ENCODE measurements at places on chromosomes 1 and 21.

GRCh38 chr1:37793773-37794371, at the start of gene MANEAL:
Gene MANEAL (plus strand): TSS chr1:37793847. CDS start chr1:37794183, 336 bp downstream.
- peak; percentile 54 for DNase-seq

DNA sequence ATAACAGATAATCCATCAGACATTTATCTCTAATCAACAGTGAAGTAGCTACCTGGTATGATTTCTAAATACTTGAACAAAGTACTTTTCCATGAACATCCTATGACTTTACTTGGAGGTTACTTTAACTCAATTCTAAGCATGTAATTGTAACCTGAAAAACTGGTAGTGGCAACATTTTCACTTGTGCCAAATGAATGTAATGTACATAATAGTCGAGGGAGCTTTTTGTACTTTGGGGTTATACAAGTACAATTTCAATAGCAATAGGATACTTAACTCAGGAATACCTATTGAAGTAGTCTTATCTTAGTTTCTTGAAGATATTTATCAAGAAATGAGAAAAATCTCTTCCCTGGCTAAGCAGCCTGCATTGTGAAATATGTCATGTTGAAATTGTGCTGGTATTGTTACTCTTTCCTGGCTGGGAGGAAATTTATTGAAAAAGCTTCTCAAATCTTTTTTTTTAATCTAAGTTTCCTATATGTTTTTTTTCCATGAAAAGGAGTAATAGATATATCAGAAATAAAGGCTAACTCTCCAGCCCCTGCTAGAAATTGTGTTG, 33.7 kb upstream of the CACYBP start:
- DNase-seq, result peak; percentile 12

GRCh38 chr1:245153552-245154428, 995 bp upstream of the KIF26B start:
- DNase-seq, result no peak

DNA sequence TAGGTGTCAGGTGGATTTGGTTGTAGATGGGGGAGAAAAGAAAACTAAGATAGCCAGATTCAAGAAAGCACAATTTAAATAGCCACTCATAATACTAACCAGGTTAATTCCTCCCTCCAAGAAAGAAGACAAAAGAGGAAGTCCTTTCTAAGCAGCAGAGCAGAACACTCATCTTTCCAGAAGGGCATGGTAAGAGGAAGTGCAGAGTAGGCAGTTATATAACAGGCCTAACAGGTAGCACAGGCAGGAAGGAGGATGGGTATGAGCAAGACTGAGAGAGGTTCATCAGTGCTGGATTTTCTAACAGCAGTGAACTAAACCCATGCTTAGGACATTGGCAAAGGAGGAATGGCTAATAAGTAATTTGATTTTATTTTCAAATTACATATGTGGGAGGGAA, 517.5 kb downstream of the PLPP3 start:
- no peak for DNase-seq

DNA sequence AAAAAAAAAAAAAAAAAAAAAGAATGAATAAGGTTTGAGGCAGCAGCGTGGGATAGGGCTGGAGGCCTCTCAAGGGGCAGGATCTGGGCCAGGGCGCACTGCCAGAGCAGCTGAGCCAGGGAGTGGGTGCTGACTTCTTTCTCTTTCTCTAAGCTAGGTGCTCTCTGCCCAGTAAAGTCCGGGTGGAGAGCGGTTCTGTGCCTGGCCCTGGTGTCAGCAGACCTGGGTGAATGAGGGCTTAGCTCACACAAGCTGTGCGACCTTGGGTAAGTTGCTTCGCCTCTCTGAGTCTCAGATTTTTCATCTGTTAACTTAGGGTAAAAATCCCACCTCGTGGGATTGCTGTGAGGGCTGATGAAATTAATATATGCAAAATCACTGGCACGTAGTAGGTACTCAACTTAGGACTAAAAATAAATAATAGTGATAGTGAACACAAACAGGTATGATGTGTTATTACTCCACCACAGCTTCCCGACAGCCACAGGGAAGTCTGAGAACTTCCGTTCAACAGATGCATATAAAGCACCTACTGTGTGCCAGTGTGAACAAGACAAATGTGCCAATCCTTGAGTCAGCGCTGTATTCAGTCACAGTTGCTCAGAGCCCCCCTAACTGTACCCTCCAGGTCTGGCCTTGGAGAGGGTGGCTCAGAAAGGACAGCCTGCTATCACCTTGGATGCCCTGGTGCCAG, 2.0 kb upstream of the FAM131C start:
- peak; percentile 67 for DNase-seq

- no peak for DNase-seq
These were observed 45.9 kb downstream of the MATN1 start for GRCh38 chr1:30677471-30677870.

DNA sequence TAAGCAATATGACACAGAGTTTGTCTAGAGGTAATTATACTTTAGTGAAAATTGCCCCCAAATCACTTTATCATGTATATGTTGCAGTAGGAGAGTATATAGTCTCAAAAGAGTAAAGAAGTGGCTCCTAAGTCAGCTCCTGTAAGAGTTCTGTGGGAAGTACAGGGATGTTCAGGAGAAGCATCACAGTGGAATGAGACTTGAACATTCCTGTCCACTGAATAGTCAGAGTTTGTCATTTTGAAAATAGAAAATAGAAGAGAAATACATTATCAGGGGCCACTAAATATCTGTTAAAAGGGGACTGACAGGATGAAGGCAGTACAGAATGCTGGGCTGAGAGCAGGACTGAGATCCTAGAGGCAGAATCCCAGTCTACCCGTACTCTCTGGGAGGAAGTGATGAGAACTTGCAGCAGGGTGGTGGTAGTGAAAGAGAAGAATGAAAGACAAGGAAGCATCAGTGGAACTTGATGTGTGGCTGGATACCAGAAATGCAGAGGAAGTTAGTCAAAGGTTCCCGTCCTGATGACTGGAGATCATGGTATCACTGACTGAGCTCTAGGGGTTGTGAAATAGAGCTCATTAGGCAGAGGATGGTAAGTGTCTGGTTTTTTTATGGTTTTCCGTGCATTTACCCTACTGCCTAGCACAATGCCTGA, 153.4 kb downstream of the FMN2 start:
- DNase-seq, result peak; percentile 94

DNA sequence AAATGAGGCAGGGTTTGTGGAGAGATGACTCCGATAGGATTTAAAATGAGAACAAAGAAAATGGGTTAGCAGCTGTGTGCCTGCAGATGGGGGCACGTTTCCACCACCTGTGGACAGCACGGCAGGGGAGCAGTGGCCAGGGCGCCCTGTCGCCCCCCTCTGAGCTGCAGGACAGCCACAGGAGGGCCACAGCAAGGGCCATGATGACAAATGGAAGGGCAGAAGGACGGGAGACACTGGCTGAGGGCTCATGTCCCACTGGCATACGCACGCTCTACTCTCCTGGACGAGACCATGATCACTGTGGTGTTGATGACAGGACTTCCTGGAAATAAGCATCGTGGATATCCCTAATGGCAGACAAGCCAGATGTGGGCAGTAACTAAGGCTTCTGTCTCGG, 241.0 kb downstream of the SDCCAG8 start:
- no peak for DNase-seq

DNA sequence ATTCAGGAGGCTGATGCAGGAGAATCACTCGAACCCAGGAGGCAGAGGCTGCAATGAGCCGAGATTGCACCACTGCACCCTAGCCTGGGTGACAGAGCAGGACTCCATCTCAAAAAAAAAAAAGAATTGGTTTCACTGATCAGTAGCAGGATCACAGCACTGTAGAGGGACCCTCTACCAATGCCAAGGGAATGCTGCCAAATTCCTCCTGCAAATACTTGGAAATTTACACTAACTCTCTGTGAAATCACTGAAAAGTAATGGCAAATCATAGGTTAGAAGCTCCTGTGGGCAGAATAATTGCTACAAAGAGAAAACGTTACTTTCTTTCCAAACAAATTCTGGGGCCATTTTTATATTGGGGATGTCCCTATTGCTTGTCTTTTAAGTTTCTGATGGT, 6.7 kb upstream of the GPR25 start:
- DNase-seq, result peak; percentile 15

- DNase-seq, result no peak
These were observed 111.9 kb downstream of the GLIS1 start for GRCh38 chr1:53627031-53627430.

GRCh38 chr21:17436626-17437111, 76.2 kb upstream of the CXADR start:
- DNase-seq, result no peak

DNA sequence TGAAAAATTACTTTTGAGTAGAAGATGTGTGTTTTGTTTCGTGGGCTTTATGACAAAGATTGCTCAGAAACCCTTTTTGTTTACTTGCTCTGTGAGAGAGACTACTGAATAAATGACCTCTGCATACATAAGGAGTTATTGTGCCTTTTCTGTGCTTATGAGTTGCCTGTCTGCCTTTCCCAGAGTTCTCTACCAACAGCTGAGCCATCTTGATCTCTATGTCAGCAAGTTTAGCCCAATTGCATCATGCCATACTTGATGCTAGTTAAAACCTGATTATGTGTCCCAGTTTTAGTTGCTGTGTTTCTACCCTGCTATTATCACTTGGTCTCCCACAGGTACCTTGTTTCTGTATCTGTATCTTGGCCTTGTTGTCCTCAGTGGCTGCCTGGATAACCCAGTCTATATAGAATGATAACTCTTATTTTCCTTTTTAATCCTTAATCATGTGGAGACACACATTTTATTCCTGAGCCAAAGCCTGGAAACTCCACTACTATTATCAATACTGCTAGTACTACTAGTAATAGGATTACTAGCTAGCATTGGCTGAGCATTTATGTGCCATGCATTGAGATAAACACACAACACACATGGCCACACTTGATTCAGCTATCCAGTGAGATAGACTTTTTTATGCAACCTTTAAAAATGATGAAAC, 28.7 kb upstream of the GNG12 start:
- DNase-seq, result peak; percentile 19

DNA sequence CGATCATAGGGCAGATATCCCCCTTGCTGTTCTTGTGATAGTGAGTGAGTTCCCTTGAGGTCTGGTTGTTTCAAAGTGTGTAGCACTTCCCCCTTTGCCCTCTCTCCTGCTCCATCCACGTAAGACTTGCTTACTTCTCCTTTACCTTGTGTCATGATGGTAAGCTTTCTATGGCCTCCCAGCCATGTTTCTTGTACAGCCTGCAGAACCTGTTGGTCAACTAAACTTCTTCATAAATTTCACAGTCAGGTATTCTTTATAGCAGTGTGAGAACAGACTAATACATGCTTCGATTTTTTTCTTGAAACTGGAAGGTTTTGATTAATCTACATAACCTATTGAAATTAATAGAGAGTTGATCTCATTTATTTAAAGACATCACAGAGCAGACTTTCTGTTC, 302.5 kb upstream of the PBX1 start:
- no peak for DNase-seq

DNA sequence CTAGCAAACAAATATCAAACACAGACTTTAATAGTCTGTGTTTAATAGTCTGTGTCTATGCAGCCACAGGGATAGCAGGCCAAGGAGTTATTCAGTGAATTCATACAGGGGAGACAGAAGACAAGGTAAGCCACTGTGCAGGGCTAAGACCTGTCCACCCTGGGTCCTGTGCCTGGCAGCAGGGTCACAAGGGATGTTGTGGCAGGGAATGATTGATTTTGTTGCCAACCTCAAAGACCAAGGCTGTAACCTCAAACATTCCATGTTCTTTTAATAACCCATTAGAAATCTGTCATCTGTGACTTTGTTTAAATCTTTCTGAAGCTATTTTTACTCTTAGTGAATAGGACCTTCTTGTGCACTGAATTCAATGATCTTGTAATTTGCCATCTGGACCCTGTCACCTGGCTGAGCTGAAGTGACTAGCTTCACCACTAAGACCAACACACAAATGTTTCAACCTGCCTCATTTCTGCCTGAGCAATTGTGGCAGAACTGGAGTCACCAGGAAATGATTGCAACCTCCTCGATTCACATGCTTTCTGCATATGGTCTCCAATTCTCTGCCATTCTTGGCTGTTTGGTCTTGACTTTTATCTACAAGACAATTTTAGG, 154.2 kb downstream of the ASTN1 start:
- DNase-seq, result no peak

- DNase-seq, result no peak
These were observed 81.5 kb upstream of the NGF start for GRCh38 chr1:115419571-115419970.

- no peak for DNase-seq
These were observed 126.3 kb downstream of the ADGRL4 start for GRCh38 chr1:78880223-78880622.

- no peak for DNase-seq
These were observed at the start of gene CACNA1E for GRCh38 chr1:181483285-181484195. Gene CACNA1E (plus strand): TSS chr1:181483517. CDS start chr1:181483745, 228 bp downstream.

- peak; percentile 91 for DNase-seq
These were observed 92.1 kb upstream of the SLC44A3 start for GRCh38 chr1:94727846-94728715.

DNA sequence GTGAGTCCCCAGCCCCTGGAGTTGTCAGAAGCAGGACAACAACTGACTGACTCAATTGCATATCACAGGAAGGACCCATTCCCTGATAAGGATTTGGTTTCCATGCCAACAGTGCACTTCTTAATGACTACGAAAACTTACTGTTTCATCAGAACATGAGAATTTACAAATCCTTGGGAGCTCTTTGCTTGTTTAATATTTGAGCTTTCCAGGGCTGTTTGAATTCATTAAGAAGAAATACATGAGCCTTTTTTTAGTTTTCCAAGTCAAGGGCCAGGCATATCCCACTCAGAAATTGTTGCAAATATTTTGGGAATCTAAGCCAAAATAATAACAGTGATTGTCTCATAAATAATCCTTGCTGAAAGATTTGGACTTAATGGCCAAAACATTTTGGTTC, 27.2 kb upstream of the COL24A1 start:
- DNase-seq, result no peak

DNA sequence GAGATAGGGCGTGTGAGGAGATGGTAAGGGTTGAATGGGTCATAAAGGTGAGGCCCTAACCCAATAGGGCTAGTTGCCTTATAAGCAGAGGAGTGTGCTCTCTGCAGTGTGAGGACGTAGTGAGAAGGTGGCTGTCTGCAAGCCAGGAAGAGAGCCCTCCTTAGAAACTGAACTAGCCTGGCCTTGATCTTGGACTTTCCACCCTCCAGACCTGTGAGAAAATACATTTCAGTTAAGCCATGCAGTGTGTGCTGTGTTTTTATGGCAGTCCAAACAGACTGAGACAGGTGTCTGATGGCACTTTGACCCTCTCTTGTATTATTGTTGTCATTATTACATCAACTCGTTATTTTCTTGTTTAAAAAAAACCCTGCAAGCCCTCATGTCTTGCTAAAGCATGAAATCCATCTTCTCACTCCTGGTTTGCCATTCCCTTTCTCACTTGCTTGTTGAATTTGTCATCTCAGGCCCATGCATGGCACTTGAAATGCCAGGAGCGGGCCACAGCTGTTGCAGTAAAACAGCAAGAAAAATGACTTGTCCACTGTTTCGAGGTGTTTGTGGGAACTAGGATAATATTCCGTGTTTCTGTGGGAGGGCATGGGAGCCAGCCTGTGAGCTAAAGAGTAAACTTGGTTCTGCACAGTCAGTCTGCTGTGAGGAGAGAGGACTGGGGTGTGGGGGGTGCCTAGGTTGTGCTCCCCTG, 78.6 kb downstream of the STUM start:
- DNase-seq, result no peak

- DNase-seq, result no peak
These were observed 12.9 kb upstream of the FTCD start for GRCh38 chr21:46168238-46168637.
